ENCODE measurements at places on chromosomes 2 and 18.
A peak's percentile ranks its signal among the peaks of the same experiment; 100 is the strongest.

DNA sequence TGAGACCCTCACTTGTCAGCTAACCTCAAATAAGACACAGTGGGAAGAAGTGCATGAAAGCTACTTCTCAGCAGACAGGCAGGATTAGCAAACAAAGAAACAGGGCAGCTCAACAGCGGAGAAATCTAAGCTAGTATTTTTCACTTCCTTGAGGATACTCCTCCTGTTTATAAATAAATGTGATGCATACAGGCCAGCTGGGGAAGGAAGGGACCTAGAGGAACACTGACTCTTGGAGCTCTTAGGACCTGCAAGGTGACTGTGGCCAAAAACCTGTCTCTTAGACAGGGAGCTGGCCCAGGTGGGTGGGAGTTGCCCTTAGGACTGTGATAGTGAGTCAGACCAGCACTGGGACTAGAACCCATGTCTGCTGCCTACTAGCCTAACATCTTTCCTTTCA lies 4.8 kb downstream of the REEP1 start:
- DNase-seq = no peak

GRCh38 chr2:240391111-240392051 lies 44.1 kb upstream of the GPC1 start:
- DNase-seq = no peak

DNA sequence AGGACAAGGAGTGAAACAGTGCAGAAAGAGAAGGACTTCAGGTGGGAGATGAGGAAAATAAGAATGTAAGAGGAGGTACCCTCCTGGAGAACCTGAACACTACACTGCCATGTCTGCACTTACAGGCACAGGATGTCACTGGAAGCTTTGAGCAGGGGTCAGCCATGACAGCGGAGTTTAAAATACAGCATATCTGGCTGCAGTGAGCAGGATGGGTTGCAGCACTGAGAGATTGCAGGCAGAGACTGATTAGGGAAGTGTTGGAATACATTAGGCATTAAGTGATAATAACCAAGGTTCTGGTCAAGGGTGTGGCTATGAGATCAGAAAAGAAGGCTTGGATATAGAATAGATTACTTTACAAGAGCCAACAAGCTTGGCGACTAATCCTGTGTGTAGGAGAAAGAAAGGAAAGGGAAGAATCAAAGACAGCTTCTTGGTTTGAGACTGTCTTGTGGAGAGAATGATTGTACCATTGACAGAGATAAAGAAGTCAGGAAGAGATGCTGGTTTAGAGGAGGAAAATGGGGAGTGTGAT lies 171.1 kb upstream of the RBMS1 start:
- DNase-seq = no peak

DNA sequence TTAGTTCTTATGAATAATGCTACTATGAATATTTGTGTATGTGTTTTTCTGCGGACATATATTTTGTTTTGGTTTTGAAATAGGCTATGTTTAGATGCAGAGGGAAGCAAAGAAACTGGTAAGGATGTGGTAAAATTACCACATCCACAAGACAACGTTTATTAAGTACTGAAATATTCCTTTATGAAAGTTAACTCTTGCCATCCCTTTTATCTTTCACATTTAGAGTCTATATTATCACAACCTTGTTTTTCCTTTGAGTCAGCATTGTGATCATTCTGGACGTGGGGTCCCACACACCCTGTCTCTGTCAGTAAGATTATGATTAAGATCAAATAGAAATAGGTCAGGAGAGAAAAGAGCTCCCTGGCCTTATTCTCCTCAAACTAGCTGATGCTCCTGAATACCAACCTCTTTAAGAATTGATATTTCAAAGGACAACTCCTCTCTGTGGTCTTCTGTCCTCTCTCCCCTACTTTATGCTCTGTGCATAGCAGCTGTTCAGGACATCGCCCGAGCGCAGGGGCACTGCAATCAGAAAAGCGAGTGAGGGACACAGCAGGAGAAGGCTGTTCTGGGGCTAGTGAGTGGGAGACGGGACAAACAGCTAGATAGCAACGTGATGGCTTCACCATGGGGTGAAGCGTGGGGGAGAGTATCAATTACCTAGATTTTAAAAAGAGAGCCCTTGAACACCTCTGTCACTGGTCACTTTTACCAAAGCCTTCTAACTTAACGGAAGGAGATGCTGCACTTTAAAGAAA lies 12.2 kb downstream of the METAP1D start:
- no peak for DNase-seq

- DNase-seq = no peak
Observed at GRCh38 chr2:12284487-12284886, 432.2 kb upstream of the TRIB2 start.

GRCh38 chr2:54595999-54596902 lies 127.2 kb upstream of the EML6 start:
- no peak for DNase-seq

- no peak for DNase-seq
Observed at GRCh38 chr2:30239986-30240752, 8.8 kb downstream of the LBH start.

- no peak for DNase-seq
Observed at GRCh38 chr2:205357732-205358131, 324.6 kb upstream of the NRP2 start.

DNA sequence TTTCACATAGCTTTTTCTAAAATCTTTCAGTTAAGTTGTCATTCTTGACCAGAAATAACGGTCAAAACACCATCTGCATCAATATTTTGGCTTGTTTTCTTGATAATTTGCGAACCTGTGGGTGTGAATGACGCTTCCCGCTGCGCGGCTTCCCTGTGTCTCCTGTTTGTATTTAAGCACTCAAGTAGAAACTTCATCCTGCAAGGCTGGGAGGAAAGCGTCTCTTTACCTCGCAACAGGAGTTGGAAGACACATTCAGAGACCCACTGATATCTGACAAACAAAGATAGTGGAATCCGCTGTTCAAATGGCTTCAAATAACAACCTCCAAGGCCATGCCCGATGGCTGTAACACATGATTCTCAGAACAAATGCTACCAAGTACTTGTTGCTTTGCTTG lies 704.9 kb downstream of the DCDC2C start:
- no peak for DNase-seq

GRCh38 chr18:48201337-48202005 lies 207.7 kb downstream of the ZBTB7C start:
- DNase-seq = no peak

DNA sequence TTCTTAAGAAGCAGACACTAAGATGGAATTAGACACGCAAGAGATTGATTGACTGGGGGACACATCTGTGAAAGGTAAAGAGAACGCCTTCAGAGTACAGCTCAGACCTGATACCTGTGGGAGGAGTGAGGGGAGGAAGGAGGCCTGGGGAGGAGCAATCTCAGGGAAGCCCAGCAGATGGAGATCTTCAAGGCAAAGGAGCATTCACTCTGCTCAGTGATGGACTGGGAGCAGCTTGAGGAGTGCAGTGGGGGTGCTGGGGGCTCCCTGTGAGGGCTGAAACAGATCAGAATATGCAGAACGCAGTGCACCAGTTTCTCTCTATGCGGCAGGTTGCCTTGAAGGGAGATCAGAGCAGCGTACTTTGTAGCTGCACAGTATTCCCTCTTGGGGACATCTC lies 103.7 kb upstream of the ATP8B1 start:
- peak; percentile 21 for DNase-seq

DNA sequence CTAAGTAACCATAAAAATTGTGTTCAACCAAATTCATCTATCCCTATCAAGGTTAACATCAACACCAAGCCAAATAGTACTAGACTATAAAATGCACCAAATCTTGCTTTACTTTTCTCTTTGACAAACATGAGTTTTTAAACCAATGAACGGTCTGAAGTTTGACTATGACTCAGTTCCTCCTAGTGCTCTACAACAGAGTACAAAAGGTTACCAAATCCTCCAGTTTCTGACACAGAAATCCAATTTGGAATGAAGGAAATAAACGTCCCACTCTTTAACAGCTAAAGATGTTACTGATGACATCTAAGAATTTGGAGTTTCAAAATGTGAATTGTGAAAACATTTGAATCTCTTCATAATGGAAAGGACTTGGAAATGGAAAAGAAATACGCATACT lies 11.8 kb upstream of the ACVR1 start:
- DNase-seq = no peak

DNA sequence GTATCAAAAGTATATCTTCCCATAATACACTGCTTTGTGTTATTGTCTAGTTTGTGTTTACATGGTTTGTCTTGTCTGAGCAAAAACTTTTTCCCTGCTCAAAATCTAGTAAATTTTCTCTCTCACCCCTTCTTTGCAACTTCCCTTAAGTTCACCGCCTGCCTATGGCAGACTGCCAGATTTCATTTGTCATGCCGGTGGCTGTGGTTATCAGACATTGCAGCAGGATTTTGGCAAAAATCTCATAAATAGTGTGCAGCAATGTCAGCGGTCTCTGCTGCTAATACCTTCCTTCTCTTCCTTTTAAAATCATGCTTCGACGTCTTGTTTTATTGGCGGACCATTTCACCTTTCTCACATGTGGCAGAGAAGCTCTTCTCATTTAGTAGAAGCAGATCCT lies 45.6 kb upstream of the TMEM178A start:
- DNase-seq = no peak

DNA sequence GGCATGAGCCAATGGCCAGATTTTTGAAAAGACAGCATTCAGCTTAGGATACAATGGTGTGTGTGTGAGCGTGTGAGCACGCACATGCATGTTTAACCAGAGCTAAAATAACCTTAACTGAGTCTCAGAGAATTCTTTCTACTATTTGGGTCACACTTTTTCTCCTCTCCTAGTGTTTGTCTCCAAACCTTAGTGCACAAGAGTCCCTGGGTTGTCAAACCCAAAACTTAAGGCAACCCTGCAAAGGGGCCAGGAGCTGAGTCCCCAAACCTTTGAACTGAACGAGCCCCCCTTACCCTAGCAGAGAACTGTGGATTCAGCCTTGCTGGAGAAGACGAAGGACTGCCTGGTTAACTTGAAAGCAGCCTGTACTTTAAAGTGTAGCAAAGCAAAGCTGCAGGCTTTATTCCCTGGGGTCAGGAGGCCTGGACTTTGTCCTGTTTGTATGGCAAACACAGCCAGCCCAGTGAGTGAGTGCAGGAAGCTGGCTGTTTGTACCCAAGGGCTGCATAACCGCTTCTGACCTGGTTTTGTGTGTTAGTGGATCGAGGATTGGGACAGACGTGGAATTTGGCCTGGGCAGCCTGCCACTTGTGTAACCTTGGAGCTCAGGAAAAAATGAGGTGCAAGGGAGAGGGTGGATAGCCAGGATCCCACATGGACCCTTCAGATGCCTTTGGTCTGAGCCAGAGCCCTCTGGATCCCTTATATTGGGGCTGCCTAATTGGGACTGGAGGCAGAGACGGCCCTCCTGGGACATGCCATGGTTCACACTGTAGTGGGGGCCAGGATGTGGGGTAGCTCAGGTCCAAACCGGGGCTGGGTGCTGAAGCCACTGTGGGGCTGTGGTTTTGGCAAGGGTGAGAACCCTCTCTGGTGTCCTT lies 6.4 kb upstream of the PSMD1 start:
- no peak for DNase-seq

DNA sequence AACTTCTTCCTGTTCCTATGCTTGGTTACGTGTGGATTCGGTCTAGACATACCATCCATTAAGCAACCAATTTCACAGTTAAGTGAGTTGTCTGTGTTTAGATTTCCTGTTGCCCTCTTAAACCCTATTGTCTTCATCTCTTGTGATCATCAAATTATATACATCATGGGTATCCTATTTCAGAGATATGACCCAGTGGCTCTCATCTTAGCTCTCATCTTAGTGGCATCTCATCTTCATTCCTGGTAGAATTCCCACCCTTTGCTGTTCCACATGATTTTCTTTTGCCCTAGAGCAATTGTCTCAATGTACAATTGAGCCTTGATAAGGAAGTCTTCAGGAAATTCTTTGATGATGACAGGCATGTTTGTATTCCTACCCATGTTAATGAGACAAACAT lies 29.4 kb upstream of the FN1 start:
- DNase-seq = no peak

DNA sequence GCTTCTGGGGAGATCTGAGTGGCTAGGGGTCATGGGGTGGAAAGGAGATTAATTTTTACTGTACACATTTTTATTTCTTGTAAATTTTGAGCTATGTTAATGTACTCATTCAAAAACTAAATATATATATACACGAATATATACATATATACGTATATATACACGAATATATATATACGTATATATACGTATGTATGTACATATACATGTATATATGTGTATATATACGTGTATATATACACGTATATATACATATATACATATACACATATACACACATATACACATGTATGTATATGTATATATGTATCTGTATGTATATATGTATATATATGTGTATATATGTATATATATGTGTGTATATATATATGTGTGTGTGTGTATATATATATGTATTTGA lies 3.0 kb upstream of the FHL2 start:
- no peak for DNase-seq

GRCh38 chr2:232348936-232349335 lies 29.6 kb upstream of the ALPP start:
- no peak for DNase-seq

DNA sequence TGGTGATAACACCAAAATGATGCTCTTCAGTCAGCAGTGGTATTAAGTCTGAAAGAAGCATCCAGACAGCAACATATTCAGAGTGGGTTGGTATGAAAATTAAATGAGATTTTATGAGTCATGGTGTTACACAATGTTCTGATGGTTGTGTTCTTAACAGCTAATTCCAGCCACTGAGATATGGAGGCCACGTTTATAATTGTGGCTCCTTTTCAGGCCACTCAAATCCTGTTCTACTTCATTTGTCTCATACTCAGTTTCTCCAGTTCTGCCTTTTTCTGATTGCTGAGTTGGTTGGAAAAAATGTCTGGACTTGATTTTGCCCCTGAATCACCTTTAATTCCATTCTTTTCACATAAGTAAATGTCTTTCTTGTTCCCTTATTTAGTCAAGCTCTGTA lies 162.7 kb upstream of the COL3A1 start:
- DNase-seq = no peak

All from frontal cortex (tissue), 4 donors.